ENCODE measurements at places on chromosomes 7 and 10. TPM values are rescaled to one million over a fixed set of nuclear protein-coding genes. Genes with fewer than 3 reads are reported as not detected.

Gene AKR1C8
- total RNA-seq, result not detected

Gene FANK1
- total RNA-seq, result 13.9 TPM

Gene SFTPA1
- not detected for total RNA-seq

Gene LRRN3
- total RNA-seq, result 0.47 TPM

Gene SEMA3C
- total RNA-seq, result 216 TPM

Gene TMEM130
- total RNA-seq, result 0.12 TPM

Gene POLR2J
- 41.7 TPM for total RNA-seq

Gene FOXI2
- not detected for total RNA-seq

Gene TAS2R5
- 0.38 TPM for total RNA-seq

Gene TET1
- 1.4 TPM for total RNA-seq

Gene SLC39A12
- not detected for total RNA-seq

Gene OPALIN
- total RNA-seq, result not detected

Gene ACADSB
- 3.5 TPM for total RNA-seq
